Esophagus squamous epithelium (tissue), 5 donors: ENCODE measurements at places on chromosomes 11 and 22.

DNA sequence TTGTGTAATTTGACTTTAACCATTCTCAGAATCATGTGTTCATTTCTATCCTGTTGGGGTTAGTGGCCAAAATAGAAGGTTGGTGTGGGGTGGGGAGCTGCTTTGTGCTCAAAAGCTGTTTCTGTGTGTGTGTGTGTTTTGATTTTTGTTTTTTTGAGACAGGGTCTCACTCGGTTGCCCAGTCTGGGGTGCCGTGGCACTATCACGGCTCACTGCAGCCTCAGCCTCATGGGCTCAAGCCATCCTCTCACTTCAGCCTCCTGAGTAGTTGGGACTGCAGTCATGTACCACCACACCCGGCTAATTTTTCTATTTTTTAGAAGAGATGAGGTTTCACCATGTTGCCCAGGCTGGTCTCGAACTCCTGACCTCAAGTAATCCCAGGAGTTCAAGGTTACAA is 18.1 kb upstream of the AIFM3 start:
- DNase-seq: no peak

DNA sequence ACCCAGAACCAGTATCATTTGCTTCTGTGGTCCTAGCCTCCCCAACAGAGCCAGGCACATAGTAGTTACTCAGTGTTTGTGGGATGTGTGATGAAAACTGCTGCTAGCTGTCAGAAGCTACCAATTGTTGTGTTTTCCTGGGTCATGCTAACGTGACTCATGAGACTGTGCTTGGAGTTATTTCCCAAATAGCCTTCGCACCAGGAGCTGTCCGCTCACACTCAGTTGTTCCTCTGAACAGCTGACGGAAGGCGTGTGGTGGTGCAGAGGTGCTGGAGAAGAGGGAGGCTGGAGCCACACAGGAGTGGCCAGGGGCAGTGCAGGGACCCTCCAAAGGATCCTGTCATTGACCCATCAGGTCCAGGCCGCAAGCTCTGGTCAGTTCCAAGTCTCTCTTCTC is 53.9 kb upstream of the TBCEL start:
- DNase-seq: no peak

DNA sequence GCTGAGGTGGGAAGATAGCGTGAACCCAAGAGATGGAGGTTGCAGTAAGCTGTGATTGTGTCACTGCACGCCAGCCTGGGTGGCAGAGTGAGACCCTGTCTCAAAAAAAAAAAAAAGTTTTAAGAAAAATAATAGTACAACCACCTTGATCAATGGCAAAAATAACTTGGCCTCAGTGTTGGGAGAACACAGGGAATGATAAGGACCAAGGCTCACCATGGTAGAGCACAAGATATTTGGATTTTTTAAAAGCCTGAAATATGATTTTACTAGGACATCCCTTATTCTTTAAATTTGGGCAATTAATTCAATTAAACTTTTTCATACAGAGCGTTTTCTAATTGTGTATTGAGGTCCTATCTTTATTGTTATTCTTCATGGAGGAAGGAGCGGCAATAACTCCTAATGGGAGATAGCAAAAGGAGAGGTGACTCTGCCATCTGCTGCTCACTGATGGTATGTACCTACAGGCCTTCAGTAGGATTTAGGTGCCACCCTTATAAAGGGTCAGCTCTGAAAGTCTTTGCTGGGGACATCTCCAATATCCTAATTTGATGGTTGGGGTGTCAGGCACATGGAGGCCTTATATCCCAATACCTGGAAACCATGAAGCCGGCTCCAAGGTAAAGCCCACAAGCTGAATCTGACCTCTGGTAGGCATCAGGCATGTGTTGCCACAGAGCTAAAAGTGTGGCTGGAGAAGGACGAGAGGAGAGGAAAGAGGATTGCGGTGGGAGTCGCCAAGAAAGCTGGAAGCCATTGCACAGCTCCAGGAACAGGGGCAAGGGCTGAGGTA is 21.9 kb upstream of the POLD3 start:
- DNase-seq: no peak

GRCh38 chr11:530960-531831 is 4.2 kb downstream of the HRAS start:
- no peak for DNase-seq

- DNase-seq: no peak
Measured at GRCh38 chr11:47306484-47306844, 36.5 kb downstream of the MADD start.

DNA sequence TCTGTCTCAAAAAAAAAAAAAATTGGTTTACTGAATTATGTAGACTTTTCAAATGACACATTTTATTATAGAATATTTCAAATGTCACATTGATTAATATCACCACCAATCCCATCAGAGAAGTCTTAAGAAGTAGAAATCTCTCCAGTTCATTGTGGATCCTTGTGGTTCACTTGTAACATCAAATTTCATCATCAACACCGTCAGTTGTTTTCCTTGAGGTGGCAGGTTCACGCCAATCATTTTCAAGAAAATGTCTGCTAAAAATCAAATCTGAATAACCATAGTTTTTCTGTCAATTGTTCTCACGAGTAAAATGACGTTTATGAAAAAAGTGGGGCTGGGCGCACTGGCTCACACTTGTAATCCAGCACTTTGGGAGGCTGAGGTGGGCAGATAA is 50.3 kb downstream of the TMPRSS5 start:
- no peak for DNase-seq

DNA sequence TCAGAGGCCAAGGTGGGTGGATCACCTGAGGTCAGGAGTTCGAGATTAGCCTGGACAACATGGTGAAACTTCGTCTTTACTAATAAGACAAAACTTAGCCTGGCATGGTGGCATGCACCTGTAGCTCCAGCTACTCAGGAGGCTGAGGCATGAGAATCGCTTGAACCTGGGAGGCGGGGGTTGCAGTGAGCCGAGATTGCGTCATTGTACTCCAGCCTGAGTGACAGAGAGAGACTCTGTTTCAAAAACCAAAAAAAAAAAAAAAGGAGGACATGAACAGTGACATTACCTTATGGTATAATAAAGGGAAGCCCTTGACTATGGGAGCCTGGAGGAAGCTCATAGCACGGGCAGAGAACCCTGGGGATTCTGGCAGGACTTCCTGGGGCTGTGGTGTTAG is 16.5 kb upstream of the PLEKHB1 start:
- no peak for DNase-seq

- DNase-seq: no peak
Measured at GRCh38 chr11:12640926-12641849, 33.0 kb upstream of the TEAD1 start.

DNA sequence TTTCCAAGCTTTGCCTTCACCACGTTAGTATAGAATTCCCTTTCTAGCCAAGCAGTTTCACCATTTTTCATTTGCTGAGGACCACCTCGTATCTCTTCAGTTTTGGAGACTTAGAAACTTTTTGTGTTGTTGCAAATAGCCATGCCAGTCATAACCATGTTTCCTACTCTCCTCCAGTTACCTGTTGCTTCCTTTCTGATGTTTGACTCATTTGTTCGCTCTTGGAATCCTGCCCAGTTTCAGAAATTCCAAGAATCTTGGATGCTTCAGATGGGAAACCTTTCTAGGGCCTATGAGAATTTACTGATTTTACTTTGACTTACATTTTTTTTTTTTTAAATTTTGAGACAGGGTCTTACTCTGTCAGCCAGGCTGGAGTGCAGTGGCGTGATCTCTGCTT is 65.4 kb downstream of the PPP6R3 start:
- no peak for DNase-seq

DNA sequence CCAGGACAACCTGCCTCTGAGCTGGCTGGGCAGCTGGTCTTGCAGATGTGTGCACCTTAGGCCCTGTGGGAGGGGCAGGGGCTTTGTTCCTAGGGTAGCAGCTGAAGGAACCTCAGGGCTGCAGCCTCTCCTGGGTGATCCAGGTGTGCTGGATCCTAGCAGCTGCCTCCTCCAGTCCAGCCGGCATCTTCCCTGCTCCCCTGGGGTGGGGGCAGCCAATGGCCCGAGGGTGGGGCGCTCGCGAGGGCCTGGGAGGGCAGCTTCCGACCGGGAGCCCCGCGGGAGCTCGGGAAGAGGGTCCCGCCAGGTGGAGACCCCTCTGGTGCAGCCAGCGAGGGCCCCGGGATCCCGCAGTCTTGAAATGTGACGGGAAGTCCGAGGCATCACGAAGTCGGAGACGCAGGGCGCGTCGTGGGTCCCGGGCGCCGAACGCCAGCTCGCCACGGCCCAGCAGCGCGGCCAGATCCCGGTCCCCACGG is 1.7 kb downstream of the IFITM1 start:
- DNase-seq: no peak

- DNase-seq: no peak
Measured at GRCh38 chr11:44819346-44819745, 92.6 kb downstream of the TSPAN18 start.

- no peak for DNase-seq
Measured at GRCh38 chr11:72599325-72600117, 74.7 kb downstream of the PDE2A start.

GRCh38 chr22:28742562-28742962 is 723 bp downstream of the HSCB start:
- DNase-seq: no peak
